ENCODE measurements at places on chromosomes 4 and X.

- DNase-seq, result no peak
Measured at GRCh38 chr4:168787334-168787733, 222.7 kb downstream of the CBR4 start.

GRCh38 chr4:110540581-110540980 lies 64.6 kb downstream of the ENPEP start:
- DNase-seq, result no peak

GRCh38 chrX:13891377-13892140 lies 74.7 kb upstream of the GPM6B start:
- DNase-seq, result no peak

- no peak for DNase-seq
Measured at GRCh38 chr4:82104578-82104977, 269.2 kb downstream of the HNRNPD start.

GRCh38 chr4:153081006-153081580 lies 123.2 kb upstream of the TRIM2 start:
- DNase-seq, result no peak

DNA sequence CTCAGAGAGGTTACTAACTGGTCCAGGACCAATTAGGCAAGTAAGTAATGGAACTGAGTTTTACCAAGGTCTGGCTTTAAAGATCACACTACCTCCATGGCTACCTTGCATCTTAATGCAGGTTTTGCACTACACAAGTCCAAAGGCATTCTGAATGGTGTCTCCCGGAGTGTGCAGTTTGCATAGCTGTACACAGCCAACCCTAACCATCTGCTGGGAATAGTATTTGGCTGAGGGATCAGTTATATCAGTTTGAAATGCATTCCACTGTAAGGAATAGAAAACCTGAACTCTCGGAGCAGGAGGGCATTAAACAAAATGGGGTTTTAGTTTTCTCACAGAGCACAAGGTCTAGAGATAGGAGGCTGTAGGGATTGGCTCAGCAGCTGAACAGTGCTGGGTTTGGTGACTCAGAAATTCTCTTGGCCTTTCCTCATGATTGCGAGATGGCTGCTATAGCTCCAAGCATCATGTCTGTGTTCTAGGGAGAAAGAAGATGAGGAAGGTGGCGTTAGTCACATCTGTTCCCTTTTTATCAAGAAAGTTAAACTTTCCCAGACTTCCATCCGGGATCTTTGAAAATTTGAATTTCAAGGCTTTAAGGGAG lies 177.1 kb downstream of the NHS start:
- DNase-seq, result no peak

GRCh38 chr4:158236304-158237030 lies 26.2 kb downstream of the TMEM144 start:
- DNase-seq, result no peak

GRCh38 chrX:96361844-96362243 lies 322.8 kb upstream of the DIAPH2 start:
- DNase-seq, result no peak

GRCh38 chr4:151014521-151015458 lies at the start of gene LRBA:
Gene LRBA, minus strand, starts transcription at chr4:151015284. Its CDS starts 642 bp downstream, at chr4:151014642.
- peak; percentile 86 for DNase-seq

Data from CD4-positive, alpha-beta T cell treated with Interleukin-10 for 1 hour (primary cell).